Midbrain (tissue), 1 donor: ENCODE measurements at places on chromosomes 13 and 19.

- no peak for DNase-seq
Observed at GRCh38 chr19:11452620-11453310, 17.3 kb downstream of the PRKCSH start.

DNA sequence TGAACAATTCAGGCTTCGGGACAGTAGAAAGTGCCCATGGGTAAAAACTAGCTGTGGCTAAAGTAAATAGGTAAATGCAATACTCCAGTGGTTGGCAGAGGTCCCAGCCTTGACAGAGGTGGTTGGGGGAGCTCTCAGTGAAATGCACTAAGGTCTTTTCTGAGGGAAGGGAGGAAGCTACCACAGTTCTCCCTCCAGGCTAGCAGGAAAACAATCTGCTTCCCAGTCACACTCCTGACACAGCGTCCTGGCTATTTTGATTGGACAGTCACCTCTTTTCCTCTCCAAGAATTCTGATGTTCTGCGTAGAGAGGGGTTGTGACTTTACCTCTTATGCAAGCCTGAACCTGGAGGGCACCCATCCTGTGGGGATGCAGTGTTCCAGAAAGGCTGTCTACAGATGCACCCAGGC, 128.7 kb downstream of the CYSLTR2 start:
- DNase-seq, result no peak

- DNase-seq, result no peak
Observed at GRCh38 chr13:73036566-73036965, 22.2 kb upstream of the KLF5 start.

- no peak for DNase-seq
Observed at GRCh38 chr13:103297083-103297482, 230.9 kb upstream of the SLC10A2 start.

DNA sequence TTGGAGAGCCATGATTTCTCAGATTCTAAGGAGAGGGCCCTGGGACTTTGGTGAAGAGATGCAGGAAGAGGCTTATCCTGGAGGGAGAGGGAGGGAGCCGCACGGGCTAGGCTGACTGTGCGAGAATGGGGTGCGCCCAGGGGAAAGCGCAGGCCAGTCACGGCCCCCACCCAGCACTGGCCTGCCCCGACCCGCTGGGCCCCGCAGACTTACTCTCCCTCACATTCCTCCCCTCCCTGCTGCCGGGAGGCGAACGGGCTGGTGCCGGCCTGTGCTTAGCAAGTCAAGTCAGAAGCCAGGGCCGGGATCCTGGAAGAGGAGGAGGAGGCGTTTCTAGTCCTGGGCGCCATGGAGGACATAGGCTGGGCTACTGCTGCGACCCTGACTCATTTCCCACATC, 120.0 kb downstream of the CRYL1 start:
- DNase-seq, result no peak

DNA sequence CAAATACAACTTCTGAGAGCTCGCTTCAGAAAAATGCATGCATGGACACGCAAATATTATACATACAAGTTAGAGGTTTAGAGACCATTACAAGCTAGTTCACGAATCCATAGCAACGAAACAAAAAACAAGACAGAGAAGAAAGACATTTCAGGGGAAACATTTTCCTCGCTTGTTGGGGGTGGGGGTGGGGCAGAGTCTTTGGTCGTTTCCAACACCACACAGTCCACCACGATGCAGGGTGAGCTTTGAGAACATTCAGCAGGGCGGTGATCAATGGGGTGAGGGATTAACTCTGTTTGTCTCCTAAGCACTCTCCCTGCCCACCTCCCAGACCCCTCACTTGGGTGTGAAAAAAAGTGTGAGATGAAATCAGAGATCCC, 651 bp downstream of the OXGR1 start:
- DNase-seq, result no peak

- no peak for DNase-seq
Observed at GRCh38 chr13:37657134-37657533, 58.6 kb upstream of the POSTN start.

- no peak for DNase-seq
Observed at GRCh38 chr13:40061466-40062450, 406.3 kb downstream of the COG6 start.

- DNase-seq, result no peak
Observed at GRCh38 chr19:45753548-45753947, 15.5 kb downstream of the SIX5 start.

DNA sequence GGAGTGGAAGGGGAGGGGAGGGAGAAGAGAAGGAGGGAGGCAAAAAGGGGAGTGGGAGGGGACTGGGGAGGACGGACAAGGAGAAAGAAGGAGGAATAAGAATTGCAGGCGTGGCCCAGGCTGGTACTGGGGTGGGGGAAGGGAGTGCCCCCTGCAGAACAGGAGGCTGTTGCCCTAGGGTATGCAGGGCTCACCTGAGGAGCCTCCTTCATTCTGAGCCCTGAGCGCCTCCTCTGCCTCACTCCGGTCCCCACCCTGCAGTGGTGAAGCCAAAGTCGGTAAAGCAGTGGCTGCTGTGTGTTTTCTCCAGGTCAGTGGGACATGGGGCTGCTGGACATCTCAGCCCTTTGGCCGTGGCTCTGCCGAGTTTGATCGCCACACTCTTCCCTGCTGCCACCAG, 9.1 kb upstream of the CDC16 start:
- DNase-seq, result no peak

- DNase-seq, result no peak
Observed at GRCh38 chr19:35365303-35365702, 5.6 kb upstream of the GPR42 start.

- DNase-seq, result peak; percentile 55
Observed at GRCh38 chr19:10685210-10685609, 16.0 kb upstream of the QTRT1 start.

- peak; percentile 17 for DNase-seq
Observed at GRCh38 chr19:16078759-16079707, 2.7 kb downstream of the TPM4 start.

- no peak for DNase-seq
Observed at GRCh38 chr19:1079566-1080111, 12.7 kb downstream of the ARHGAP45 start.

GRCh38 chr13:97341135-97341534, 92.8 kb upstream of the RAP2A start:
- DNase-seq, result no peak

DNA sequence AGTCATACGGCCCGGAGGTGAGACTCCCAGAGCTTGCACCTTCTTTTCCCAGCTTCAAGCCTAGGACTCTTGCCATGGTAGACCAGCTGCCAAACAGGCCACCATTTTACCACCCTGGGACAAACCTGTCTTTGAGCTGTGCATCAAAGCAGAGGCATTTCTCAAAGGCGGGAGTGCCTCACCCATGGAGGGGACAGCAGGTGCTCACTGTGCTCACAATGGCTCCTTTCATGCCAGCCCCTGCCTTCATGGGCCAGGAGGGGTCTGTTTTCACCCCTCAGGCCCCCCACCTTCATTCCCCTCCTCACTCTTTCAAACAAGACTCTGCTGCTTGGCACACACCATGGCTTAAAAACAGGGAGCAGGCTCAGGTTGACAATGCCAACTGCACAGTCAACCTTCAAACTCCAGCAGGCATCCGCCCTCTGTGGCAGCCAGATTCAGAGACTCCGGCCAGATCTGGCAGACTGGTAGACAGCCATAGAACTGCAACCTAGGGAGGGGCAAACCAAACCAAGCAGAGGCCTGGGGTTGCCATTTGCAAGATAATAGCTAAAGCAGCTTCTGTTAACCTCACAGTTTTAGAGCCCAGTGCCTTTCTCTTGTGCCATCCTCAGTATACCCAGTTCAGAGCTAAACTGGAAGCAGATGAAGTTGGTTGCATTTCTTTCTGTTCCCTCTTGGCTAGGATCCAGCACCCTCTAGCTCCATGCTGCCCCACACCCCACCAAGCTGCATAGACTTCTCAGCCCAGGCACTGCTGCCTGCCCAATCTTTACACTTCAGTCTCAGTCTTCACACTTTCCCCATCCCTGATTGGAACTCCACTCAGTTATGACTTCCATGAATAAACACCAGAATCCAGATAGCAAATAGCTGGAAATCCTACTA, 93.9 kb upstream of the SPATA13 start:
- DNase-seq, result no peak

DNA sequence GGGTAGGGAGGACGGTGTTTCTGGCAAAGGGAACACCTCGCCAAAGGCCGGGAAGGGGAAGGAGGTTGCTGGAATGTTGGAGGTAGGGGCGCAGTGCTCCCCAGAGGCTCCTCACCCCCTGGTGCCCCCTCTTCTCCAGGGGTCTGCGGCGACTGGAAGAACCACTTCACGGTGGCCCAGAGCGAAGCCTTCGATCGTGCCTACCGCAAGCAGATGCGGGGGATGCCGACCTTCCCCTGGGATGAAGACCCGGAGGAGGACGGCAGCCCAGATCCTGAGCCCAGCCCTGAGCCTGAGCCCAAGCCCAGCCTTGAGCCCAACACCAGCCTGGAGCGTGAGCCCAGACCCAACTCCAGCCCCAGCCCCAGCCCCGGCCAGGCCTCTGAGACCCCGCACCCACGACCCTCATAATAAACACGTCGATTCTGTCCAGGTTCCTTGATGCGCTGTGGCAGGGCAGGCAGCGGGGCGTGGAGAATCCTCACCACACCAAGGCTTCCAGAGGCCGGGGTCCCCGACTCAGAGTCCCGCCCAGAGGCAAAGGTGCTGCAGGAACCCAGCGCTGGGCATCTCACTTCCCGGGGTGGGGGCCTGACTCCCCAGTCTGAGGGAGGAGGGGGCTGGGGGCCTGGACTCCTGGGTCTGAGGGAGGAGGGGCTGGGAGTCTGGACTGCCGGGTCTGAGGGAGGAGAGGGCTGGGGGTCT, 7.4 kb upstream of the SPACA4 start:
- DNase-seq, result no peak

DNA sequence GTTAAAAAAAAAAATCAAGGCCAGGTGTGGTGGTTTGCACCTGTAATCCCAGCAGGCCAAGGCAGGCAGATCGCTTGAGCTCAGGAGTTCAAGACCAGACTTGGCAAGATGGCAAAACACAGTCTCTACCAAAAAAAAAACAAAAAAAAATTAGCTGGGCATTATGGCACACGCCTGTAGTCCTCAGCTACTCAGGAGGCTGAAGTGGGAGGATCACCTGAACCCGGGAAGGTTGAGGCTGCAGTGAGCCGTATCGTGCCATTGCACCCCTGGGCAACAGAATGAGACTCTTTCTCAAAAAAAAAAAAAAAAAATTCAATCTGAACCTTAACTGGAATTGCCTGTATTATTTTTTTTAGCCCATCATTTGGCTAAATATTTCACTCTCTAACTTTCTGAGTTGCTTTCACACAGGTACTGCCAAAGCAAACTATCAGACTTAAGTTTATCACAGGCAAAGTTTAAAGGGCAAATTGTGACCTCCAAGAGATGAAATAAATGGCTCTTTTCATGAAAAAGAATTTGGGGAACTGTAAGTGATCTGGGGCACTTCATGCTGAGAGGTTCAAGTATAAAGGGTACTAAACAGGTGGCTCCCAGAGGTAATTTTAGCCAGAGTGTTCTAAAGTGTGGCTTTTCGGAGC, 14.7 kb upstream of the SLC25A30 start:
- no peak for DNase-seq

- DNase-seq, result no peak
Observed at GRCh38 chr13:112658808-112659207, 31.0 kb upstream of the ATP11A start.

DNA sequence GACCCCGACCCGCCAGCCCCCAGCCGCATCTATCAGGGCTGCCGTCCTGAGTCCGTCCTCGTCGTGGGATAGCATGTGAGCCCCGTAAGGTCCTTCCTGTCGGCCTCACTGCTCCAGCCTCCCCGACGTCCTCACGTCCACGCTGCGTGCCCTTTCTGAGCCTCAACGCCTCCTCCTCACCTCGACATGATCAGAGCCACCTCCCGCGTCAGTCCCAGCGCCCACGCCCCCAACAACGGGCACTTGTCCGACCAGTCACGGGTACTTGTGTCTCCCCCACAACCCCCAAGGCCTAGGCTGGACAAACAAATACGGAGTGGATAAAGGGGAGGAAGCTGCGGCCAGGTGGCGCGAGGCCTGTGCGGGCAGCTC, 665 bp downstream of the ZNF497 start:
- DNase-seq, result no peak
